CD4-positive, alpha-beta T cell treated with Interleukin-4 for 4 hours (primary cell): ENCODE measurements at places on chromosomes 13 and 19.

GRCh38 chr19:29842471-29843179 is 30.8 kb downstream of the CCNE1 start:
- no peak for DNase-seq

GRCh38 chr13:35292329-35292728 is 184.2 kb downstream of the MAB21L1 start:
- DNase-seq: no peak

GRCh38 chr13:49021953-49022352 is 46.2 kb downstream of the FNDC3A start:
- DNase-seq: no peak

DNA sequence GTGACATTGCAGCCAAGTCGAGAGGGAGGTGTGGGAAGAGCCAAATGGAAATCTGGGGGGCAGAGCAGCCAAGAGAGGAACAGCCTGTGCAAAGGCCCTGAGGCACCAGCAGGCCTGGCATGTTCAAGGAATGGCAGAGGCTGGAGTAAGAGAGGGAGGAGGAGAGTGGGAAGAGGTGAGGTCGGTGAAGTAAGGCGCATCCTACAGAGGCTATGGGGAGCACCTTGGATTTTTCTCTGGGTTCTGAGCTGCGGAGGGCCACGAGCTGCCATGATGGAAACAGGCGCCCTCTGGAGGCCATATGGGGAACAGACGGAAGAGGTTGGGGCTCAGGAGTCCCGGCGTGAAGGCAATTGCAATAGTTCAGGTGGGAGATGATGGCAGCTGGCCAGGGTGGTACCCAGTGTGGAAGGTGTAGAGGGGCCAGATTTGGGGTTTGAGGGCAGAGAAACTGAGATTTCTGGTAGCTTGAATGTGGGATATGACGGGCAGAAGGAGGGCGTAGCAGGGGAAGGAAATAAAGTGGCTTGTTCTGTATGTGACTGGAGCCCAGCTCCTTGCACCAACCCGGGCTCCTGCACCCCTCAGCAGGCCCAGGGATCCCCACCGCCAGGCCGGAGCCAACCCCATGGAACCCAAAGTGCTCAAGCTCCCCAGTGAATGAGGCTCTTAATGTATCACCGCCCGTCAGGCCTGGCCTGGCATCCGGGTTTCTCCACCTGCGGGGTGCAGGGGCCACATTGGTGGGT is 20.5 kb upstream of the STRN4 start:
- peak; percentile 67 for DNase-seq

- DNase-seq: no peak
These were observed 42.0 kb upstream of the MAB21L1 start for GRCh38 chr13:35518337-35518946.

- DNase-seq: no peak
These were observed 191.6 kb downstream of the EFNB2 start for GRCh38 chr13:106343836-106344235.

DNA sequence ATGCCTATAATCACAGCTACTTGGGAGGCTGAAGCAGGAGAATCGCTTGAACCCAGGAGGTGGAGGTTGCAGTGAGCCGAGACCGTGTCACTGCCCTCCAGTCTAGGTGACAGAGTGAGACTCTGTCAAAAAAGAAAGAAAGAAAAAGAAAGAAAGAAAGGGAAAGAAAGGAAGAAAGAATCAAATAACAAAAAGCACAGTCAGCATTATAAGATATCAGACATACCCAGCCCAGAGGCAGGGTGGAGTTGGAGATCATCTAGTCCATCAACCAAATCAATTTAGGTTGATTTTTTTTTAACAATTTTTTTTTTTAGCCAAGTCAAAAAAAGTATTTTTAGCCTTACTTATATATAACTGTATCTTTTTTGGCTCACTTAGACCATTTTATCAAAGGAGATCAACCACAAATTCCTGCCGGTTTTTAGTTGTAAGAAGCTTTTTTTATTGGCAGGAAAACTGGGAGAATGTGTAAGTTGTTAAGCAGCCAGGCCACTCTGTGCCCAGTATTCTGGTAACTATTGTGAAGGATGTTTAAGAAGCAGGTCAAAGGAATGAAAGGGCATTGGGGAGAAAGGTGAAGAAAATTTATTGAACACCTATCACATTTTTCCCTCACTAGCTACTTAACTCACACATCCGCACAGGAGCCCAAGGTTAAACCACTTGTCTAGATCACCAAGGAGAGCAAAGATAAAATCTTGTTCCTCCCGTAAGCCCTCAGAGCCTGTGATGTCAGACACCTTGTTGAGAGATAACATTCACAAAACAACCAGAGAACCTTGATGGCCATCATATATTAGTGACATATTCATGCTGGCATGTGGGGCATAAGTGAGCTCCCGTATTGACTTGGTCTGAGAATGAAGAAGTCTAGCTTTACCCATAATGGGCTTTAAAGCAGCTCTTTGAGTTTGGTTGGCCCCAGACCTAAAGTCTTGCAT is 91.8 kb downstream of the COL4A2 start:
- DNase-seq: no peak

DNA sequence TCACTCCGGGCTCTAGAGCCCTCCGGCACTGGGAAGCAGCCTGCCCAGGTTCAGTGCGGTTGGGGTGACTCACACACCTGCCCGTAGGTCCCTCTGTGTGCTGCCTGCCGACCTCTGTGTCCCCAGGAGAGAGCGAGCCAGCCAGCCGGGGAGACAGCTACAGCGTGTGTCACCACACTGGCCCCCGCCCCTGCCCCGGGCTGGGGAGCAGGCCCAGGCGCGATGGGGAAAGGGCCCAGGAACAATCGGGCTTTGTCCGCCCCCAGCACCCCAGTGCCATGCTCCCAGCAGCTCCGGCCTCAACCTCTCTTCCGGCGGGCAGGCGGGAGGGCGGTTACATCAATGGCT is at the start of gene KLK6:
TSS of gene KLK6 (minus strand) at position 179 of the 348 bp plus-strand sequence. CDS start 1,487 bp downstream, outside the sequence.
- no peak for DNase-seq

DNA sequence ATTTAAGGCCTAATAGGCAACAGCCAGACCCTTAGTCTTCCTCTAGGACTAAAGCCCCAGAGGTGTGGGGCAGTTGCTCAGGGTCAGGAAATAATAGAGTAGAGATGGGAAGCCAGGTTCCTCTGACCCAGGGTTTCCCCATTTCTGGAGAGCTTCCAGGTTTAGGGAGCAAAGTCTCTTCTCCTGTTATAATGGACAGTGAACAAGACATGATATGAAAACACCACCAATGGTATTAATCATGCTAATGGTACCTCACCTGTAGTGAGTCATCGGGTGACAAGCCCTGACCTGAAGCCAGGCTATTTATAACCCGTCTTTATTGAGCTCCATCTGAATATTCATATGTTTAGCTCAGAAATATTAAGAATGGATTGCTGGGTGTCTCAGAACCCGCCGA is 24.6 kb downstream of the BICRA start:
- no peak for DNase-seq

- no peak for DNase-seq
These were observed 56.7 kb upstream of the NFIC start for GRCh38 chr19:3309724-3310123.

GRCh38 chr13:112822851-112823250 is 133.0 kb downstream of the ATP11A start:
- DNase-seq: no peak

DNA sequence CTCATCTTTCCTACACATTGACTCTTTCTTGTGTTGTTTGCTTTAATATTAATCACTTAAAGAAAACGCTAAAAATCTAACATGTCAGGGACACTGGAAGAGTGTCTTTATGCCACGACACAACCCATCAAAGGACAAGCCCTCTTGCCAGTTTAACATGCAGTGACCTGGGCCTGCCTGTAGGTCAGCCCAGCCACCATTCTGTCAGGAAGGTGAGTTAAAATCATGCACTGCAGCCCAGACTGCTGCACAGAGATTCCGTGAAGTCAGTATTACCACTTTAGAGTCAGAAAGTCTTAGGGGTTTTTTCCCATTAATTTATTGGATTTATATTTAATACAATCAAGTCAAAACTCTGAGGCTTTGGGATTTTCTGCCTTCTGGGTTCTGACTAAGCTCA is 58.0 kb downstream of the TNFRSF19 start:
- no peak for DNase-seq

- DNase-seq: no peak
These were observed 51.7 kb upstream of the CYP4F8 start for GRCh38 chr19:15563325-15563794.

DNA sequence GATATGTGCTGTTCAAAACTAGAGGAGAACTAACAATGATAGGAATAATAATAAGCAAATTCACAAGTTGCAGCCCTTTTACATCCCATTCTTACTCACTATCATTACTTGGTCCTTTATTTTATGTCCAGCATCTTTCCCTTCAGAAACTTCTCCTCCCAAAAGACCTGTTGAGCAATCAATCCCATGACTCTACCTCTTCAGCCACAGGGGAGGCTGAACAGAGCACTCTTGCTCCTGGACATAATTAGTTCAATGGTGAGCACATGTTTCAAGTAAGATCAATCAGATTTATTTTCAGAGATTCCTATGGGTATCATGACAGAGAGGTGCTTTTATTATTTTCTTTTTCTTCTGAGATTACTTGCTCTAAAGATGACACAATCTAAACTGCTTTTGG is 260.0 kb downstream of the COG6 start:
- no peak for DNase-seq

DNA sequence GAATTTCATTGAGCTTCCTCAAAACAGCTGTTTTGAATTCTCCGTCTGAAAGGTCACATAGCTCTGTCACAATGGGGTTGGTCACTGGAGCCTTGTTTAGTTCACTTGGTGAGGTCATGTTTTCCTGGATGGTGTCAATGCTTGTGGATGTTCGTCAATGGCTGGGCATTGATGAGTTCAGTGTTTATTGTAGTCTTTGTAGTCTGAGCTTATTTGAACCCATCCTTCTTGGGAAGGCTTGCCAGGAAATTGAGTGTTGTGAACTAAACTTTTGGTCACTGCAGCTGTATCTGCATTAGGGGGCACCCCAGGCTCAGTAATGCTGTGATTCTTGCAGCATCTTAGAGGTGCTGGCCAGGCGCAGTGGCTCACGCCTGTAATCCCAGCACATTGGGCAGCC is 22.0 kb downstream of the BLOC1S3 start:
- no peak for DNase-seq

GRCh38 chr19:1665565-1666047 is 13.2 kb upstream of the TCF3 start:
- no peak for DNase-seq
